ENCODE measurements at places on chromosomes 2 and 18.

DNA sequence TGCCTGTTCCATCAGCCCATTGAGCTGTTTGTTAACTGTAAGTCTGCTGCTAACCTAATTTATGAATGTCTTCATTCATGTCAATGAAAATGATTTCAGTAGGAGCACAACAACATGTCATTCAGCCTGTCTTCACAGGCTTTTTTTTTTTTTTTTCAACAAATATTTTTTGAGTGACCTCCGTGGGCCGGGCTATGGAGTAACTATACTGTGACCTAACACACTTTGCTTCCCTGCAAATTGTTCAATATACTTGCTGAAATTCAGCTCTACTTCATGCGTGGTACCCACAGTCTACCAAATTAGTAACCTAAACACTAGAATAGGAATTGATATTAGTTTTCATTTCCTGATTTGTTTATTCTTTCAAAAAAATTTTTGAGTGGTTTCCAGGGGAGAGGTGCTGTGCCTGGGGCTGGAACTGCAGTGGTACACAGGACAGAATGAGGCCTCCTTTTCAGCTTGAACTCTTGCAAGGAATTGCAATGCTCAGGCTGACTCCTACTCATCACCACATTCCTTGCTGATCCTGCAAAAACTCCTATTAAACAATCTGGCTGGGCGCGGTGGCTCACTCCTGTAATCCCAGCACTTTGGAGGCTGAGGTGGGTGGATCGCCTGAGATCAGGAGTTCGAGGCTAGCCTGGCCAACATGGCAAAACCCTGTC, 87.1 kb downstream of the CDH20 start:
- DNase-seq: no peak

GRCh38 chr2:27723372-27724144, 48.0 kb upstream of the MRPL33 start:
- peak; percentile 25 for DNase-seq

GRCh38 chr2:215107216-215108056, 31.0 kb downstream of the ABCA12 start:
- DNase-seq: peak; percentile 10

GRCh38 chr2:38565333-38565732, 37.4 kb downstream of the HNRNPLL start:
- no peak for DNase-seq

- no peak for DNase-seq
Measured at GRCh38 chr18:46458472-46458871, 198.5 kb downstream of the LOXHD1 start.

DNA sequence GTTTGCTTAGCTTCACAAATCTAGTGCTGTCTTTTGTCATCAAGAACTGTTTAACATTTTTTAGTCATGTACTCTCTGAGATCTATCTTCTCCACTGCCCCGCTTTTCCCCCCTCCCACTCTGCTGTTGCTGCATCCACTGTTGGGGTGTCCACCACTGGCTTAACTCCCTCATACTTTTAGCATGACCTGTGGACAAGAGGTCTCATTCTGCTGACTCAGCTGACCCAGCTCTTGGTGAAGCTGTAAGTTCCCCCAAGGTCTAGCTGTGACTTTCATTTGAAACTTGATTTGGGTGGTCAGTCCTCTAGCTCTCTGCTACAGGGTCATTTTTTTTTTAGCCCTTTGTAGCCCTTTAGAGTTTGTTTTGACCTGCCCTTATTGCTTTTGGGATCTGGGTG, 427.2 kb downstream of the PLCL1 start:
- DNase-seq: no peak

DNA sequence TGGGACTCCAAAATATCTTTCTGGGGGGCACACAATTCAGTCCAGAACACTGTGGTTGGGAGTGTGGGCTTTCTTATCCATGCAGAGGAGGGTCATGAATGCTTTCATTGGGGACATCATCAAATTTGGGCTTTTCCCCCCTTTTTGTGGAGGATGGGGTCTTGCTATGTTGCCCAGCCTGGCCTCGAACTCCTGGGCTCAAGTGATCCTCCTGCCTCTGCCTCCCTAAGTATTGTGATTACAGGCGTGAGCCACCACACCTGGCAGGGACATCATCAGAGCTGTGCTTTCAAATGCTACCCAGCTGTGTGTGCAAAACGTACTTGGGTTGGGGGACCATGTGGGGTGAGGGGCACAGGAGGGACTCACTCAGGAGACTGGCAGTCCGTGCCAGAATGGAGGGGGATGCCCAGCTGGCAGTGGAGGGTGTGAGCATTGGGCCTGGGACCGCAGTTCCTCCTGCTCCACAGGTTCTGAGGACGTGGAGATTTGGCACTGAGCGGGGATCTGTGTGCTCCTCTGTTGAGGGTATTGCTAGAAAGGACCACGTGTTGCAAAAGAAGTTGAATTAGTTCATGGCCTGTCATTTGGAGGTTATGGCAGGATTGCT, 24.4 kb downstream of the EMILIN2 start:
- no peak for DNase-seq

DNA sequence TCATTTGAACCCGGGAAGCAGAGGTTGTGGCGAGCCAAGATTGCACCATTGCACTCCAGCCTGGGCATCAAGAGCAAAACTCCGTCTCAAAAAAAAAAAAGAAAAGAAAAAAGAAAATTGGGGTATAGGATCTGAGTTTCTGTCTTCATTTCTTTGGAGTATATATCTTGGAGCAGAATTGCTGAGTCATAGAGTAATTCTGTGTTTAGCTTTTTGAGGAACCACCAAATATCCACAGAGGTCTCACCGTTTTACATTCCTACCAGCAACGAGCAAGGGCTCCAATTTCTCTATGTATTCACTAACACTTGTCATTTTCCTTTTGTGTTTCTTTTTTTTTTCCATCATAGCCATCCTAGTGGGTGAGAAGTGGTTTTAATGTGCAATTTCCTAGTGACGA, 87.6 kb upstream of the TEX51 start:
- no peak for DNase-seq

GRCh38 chr2:71069376-71069775, 928 bp downstream of the NAGK start:
- no peak for DNase-seq

DNA sequence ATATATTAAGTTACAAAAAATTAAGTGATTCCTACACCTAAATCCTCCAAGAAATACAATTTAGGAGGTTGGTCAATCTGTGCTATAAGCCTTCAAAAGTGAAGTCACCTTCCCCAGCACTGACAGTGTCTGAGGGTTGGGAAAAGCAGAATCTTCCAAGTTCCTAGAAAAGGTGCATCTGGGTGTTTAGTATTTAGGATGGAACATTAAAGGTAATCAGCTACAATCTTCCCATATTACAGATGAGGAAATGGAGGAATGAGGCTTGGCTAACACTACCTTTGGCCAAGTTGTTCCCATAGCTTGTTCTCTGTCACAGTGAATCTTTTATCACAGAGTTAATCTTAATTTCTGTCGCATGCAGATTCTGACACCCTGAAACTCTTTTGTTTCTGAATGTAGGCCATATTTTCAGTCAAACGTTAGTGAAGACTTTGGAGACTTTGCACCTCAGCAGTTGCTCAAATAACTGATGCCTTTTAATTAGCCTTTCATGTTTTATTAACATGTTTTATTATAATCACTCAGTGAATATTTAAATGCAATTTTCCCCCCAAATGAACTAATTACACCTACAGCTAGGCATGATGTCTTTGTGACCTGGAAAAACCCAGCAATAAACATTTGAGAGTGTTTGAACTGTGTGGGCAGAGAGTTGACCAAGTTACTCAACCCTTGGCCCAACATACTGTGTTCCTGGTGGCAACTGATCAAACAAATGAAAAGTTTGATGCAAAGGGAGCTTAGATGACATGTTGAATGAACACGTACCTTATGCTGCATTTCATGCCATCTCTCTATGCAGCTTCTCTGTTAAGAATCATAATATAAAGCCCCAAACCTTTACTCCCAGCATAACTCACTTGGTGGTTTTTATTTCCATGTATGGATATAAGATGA, 17.6 kb downstream of the FN1 start:
- no peak for DNase-seq

- no peak for DNase-seq
Measured at GRCh38 chr2:213021971-213022899, 129.2 kb downstream of the IKZF2 start.

DNA sequence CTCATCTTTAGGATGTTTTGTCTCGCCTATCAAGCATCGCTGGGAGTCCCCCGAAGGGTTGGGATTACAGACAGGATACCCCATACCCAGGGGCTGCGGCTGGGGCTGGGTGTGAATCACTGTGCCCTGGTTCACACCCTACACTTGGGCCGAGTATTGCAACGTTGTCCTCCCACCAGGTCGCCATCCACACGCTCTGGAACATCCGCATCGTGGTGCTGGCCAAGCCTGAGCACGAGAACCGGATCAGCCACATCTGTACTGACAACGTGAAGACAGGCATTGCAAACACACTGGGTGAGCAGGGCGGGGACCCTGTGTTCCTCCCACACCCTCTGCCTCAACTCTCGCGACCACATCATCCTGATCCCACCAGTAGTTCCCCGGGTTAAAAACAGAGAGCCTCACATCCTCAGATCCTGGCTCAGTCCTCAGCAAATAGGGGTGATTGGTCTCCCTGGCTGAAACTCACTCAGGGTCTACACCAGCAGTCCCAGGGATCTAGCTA, 87.3 kb upstream of the ATG16L1 start:
- DNase-seq: no peak

DNA sequence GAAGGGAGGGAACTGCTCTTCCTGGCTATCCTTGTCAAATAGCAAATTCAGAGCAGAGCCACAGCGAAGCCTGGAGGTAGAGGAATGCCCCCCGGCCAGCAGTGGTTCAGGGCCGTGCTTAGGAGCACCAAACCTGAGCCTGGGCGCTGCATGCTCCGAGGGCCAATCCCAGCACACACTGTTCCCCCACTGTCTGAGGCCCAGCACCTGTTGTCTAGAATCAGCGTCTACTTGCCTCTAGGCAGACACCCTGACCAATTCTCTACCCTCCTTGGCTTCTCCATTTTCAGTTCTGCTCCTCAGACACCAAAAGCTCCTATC, 177.6 kb upstream of the PKDCC start:
- no peak for DNase-seq

- no peak for DNase-seq
Measured at GRCh38 chr2:206176121-206176520, 16.4 kb downstream of the EEF1B2 start.

DNA sequence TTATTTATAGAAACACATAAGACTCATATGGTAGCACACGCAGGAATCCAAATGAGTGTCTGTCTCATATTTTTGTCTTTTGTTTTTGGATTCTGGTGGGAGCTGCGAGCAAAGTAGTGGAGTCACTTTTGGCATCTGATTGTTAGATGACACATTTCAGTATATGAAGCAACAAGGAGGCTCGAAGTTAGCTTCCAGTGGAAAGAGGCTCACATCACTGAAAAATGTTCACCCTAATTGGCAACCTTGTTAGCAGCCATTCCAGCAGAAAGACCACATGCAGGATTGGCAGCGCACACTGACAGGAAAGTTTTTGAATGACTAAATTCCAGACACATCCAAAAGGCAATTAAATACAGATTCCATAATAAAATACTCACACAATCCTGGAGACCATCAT, 87.4 kb downstream of the MYT1L start:
- no peak for DNase-seq
